ENCODE measurements at places on chromosomes 6 and 20.
A peak's percentile ranks its signal among the peaks of the same experiment; 100 is the strongest.

- DNase-seq: no peak
Observed at GRCh38 chr6:86502497-86502896, 434.8 kb upstream of the HTR1E start.

GRCh38 chr6:42255050-42255449 is 37.4 kb upstream of the MRPS10 start:
- no peak for DNase-seq

DNA sequence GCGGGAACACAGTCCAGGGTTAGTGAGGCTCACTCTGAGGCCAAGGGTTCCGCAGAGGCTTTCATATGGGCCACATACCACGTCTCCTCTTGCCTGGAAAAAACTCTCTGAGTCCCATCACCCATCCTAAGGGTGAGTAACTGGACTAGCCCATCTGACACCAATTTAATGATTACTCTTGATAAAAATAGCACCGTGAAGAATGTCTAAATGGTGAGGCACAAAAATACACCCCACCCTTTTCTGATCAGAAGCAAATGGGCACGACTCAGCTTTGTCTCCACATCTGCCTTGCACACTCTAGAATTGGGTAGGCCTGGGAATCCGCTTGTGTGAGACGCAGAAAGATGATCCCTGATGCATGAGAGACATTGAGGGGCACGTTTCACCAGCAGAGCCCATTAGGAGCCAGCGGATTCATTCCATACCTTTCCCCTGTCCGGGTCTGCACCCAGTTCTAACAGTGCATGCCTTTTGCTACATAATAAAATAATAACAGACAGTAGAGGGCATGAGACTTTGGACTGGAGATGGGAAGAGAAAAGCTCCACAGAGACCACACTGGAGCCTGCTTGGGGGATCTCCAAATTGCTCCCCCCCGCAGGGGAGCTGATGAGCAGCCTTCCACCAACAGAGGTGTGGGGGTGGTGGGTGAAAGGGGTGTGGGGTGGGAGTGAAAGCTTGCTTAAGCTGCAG is 110.0 kb upstream of the KCNK16 start:
- no peak for DNase-seq

DNA sequence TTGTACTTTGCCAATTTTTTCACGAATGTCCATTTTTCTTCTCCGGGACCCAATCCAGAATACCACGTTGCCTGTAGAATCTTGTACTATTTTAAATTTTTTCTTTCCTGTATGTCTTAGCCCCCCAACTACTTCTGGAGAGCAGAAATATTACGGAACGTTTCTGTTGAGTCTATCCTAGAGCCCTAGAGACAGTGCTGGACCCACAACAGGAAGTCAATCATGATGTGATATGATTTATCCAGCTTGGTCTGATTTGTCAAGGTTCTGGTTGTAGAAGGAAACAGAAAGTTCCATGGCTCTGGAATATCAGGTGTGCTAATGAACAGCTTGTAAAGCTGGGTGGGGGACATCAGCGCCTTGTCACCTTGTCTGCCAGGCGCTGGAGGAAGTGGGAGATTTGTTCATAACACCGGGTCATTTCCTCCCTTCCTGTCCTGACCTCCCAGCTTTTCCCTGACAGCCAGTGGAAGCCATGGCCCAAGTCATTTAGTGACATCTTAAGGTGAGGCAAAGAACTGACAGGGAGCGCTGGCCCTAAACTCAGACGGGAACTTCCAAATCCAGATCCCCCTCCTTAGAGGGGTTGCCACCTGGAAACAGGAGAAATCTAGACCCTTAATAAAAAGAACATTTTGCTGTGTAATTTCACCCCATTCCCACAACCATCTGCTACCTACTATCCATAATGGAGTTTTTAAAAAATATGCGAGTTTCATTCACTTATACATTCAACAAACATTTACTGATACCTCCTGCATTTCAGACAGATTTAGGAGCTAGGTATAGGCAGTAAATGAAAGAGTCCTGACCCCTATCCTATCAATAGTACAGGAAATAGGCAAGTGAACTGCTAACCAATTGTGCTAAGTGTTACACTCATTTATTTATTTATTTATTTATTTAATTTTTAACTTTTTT is 130.5 kb downstream of the ZFP64 start:
- no peak for DNase-seq

DNA sequence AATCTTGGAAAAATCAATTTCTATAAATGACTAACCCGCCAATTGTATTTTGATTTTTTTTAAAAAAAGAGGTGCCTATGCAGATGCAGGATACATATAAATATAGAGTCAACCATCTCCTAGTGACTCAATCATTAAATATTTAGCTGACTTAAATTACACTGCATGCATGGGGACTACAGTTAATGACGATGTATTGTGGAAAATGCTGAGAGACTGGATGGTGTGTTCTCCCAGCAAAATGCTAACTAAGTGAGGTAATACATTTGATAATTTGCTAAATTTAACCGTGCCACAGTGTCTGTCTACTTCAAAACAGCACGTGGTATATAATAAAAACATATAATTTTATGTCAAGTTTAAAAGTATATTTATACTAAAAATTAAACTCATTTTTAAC is 341.6 kb downstream of the PRKN start:
- DNase-seq: no peak

GRCh38 chr20:61162451-61162850 is 89.6 kb upstream of the CDH4 start:
- DNase-seq: no peak

- no peak for DNase-seq
Observed at GRCh38 chr6:82362878-82363427, 664 bp upstream of the TPBG start.

DNA sequence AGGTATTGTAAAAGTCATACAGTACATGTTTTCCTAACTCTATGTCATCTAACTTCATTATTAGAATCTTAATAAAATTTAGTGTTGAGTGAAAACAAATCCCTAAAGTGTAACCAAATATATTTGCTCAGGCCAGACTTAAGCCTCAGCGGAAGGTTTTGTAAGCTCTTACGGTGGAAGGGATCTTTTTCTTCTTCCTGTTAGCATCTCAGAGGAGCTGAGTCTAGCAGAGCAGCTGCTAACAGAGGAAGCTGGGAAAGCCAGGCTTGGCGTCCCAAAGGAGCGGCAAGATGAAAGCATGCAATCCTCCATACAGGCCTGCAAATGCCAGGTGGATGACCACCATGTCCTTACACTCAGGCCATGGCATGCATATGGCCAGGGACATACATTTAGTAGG is 72.4 kb downstream of the ADTRP start:
- no peak for DNase-seq

- DNase-seq: no peak
Observed at GRCh38 chr6:82525775-82526495, 162.3 kb downstream of the TPBG start.

- DNase-seq: no peak
Observed at GRCh38 chr6:37739618-37740017, 41.9 kb upstream of the MDGA1 start.

GRCh38 chr6:36127462-36128016 is 2.8 kb upstream of the MAPK13 start:
- DNase-seq: peak; percentile 61

GRCh38 chr6:131130554-131130940 is 4.7 kb upstream of the AKAP7 start:
- no peak for DNase-seq

- DNase-seq: peak; percentile 4
Observed at GRCh38 chr6:144215402-144215931, 65.2 kb downstream of the STX11 start.

DNA sequence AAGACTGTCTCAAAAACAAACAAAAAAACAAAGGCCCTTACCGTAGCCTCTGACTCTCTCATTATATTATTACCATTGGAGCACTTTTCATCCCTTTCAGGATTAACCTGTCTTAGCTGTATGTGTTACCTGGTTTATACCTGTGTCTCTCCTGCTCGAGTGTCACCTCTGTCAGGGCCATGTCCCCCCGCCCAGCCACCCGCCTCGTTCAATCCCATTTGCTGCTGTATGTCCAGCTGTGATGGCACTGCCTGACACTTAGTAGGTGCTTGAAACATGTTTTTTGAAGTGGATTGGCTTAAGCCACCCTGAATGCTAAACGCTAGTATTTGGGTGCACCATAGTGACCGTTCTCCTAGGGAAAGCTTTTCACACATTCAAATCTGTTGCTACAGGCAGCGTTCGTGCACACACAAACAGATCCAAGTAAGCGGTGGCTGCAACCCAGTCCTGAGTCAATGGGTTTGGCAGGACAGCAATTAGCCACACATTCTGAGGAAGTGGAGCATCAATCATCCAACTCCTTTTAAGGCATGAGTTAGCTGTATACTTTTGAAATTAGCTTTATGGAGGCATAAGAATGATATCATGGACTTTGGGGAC is 98.9 kb upstream of the ZNF217 start:
- no peak for DNase-seq

GRCh38 chr6:5249451-5250122 is 11.2 kb downstream of the LYRM4 start:
- no peak for DNase-seq

DNA sequence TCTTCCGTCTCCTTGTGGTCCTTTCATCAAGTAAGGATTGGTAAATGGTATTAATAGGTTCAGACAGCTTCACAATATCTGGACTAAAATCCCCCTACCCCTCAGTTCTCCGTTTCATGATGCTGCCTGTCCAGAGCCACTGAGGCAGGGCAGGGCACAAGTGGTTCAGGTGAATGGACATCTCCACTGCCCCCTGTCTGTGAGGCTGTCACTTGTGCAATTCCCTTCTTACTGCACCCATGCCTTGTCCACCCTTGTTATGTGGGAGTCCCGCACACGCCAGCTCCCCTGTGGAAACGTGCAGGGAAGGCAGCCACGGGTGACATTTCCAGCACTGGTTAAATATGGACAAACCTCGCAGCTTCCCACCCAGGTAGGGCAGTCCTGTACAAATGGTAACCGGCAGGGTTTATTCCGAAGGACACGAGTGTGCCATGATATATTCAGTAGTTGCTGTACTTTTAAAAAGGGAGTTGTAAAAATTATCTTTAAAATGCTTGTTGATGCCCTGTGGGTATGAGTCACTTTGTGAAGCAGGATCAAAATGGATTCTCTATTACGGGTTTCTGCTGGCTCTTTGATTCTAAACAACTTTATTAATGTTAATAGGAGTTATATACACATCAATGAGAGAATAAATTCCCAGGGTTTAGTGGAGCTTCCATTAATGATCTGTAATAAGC is 73.5 kb downstream of the FYN start:
- no peak for DNase-seq

GRCh38 chr6:151338651-151339200 is 52.6 kb downstream of the ZBTB2 start:
- DNase-seq: no peak

DNA sequence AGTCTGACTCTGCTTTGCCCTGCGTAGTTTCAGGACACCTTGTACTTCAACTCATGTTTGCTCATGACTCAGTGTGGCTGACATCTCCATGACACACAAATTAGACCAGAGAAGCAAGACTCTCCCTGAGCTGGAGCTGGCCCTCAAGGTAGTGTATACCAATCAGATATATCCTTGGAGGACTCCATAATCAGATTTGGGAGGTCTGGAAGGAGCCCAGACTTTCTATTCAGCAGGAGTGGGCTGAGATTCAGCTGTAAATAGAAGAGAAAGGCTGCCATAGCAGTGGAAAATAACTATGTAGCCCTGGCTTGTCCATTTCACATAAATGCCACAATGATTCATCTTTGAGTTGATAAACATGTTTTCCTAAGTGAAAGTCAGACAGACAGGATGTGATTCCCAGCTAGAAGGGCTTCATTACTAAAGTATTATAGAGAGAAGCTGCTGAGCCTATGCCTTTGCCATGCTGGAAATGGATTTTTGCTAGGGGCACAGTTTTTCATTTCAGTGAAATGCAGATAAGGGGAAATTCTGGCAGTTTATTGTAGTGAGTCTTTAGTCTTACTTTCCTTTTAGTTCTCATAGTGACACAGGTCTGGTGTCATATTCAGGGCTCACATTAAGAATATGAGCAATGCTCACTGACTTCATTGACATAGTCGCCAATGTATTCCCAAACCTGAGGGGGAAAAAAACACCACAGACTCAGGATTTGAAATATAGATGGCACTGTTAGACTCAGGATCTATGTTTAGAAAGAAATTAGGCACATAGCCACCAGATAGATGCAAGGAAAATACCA is 95.3 kb downstream of the CLVS2 start:
- no peak for DNase-seq

GRCh38 chr6:38897507-38897906 is 151.1 kb upstream of the GLP1R start:
- DNase-seq: no peak

DNA sequence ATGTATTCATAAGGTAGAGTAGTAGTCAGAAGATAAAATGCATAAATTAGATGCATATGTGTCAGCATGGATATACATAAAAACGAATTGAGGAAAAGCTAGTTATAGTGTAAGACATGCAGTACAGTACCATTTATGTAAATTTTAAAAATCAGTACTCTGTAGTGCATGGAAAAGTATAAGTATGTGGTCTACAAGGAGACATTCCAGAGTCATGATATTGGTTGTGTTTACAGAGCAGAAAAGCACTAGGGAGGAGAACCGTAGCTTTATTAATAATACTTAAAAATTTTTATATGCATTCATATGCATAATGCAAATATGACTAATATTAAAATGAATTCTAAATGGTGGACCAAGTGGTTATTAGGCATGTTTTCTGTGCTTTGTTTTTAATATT is 220.0 kb downstream of the ZFAND3 start:
- no peak for DNase-seq
